ENCODE measurements at places on chromosomes 6 and 20. TPM values are rescaled to one million over a fixed set of nuclear protein-coding genes. Genes with fewer than 3 reads are reported as not detected.

The KCNQ2 gene
- 1.8 TPM for total RNA-seq

The ANKRD66 gene
- not detected for total RNA-seq

The PGC gene
- not detected for total RNA-seq

The TTPAL gene
- 2.9 TPM for total RNA-seq

The PI16 gene
- total RNA-seq, result 15.1 TPM

The SEMG2 gene
- not detected for total RNA-seq

The MAS1 gene
- not detected for total RNA-seq

The MEA1 gene
- total RNA-seq, result 32.1 TPM

The ZNF391 gene
- total RNA-seq, result 0.89 TPM

The HINT3 gene
- 34.8 TPM for total RNA-seq

The NEURL2 gene
- total RNA-seq, result 5.0 TPM

The SSTR4 gene
- total RNA-seq, result not detected

The EPPIN gene
- total RNA-seq, result not detected

The PSORS1C2 gene
- total RNA-seq, result not detected

The CD83 gene
- 1.3 TPM for total RNA-seq
